ENCODE measurements at places on chromosomes 12 and 14. TPM values are rescaled to one million over a fixed set of nuclear protein-coding genes. Genes with fewer than 3 reads are reported as not detected.

Gene PLD4
- not detected for total RNA-seq

DNA sequence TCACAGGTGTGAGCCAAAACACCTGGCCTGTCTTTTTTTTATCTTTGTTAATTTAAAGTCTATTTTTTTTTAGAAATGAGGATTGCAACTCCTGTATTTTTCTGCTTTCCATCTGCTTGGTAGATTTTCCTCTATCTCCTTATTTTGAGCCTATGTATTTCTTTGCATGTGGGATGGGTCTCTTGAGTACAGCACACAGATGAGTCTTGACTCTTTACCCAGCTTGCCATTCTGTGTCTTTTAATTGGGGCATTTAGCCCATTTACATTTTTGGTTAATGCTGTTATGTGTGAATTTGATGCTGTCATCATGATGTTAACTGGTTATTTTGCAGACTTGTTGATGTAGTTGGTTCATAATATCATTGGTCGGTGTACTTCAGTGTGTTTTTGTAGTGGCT is 317.4 kb downstream of the IPO8 start:
- DNase-seq = no peak
- no peak overlapping the region for H3K4me3 ChIP-seq
- H3K27me3 ChIP-seq = no peaks in the 10 kb centered on the region

- no peak overlapping the region for H3K4me3 ChIP-seq
- no peaks in the 10 kb centered on the region for H3K27me3 ChIP-seq
- no peaks in the 10 kb centered on the region for H3K4me1 ChIP-seq
Observed at GRCh38 chr14:40280652-40281051, 848.4 kb upstream of the FBXO33 start.

DNA sequence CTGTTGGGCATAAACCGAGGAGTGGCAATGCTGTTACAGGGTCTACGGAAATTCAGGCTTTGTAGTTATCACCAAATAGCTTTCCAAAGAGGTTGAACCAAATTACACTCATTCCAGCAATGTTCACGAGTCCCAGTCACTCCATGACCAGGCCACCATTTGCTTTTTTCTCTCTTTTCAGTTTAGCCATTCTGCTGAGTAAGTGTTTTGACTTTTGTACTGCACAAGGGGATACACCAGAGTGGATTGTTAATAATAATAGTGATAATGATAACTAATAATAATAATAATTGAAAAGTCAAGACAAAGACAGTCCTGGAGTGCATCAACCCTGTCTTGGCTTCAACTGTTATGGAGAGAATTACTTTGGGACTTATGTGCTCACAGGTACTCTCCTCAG is 343.5 kb downstream of the AACS start:
- H3K27me3 ChIP-seq = no peaks in the 10 kb centered on the region
- H3K4me3 ChIP-seq = no peak overlapping the region
- no peaks in the 10 kb centered on the region for H3K4me1 ChIP-seq
- H3K36me3 ChIP-seq = no peaks in the 10 kb centered on the region

DNA sequence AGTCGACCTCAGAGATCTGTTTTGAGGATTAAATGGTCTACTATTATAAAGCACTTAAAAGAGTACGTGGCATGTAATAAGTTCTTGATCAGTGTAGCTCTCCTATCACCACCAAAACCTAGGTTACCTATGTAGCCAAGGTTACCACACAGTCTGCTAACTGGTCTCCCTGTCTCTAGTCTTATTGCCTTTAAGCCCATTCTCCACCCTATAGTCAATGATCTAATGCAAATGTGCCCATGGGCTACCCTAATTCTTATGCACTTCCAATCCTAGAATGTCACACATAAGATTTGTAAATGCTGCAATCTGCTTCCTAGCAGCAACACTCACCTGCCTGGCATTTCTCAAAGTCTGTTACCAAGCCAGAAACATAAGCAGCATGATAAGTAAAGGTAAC is 44.9 kb downstream of the C2CD5 start:
- no peaks in the 10 kb centered on the region for H3K36me3 ChIP-seq
- no peak overlapping the region for H3K4me3 ChIP-seq
- no peak for DNase-seq
- H3K27ac ChIP-seq = no peak overlapping the region
- no peaks in the 10 kb centered on the region for H3K27me3 ChIP-seq
- no peaks in the 10 kb centered on the region for H3K4me1 ChIP-seq

- H3K4me1 ChIP-seq = no peaks in the 10 kb centered on the region
- H3K27ac ChIP-seq = no peak overlapping the region
- no peaks in the 10 kb centered on the region for H3K27me3 ChIP-seq
- H3K36me3 ChIP-seq = no peaks in the 10 kb centered on the region
- no peak for DNase-seq
Observed at GRCh38 chr12:127909041-127909440, 357.9 kb upstream of the TMEM132C start.

Measured in osteoblast (primary cell).